ENCODE measurements at places on chromosomes 6 and 20. TPM values are rescaled to one million over a fixed set of nuclear protein-coding genes. Genes with fewer than 3 reads are reported as not detected.

GATA5 gene
- 0.12 TPM for total RNA-seq

- no peaks in the 10 kb centered on the region for H3K36me3 ChIP-seq
- no peak overlapping the region for H3K4me3 ChIP-seq
- no peak for DNase-seq
- H3K27ac ChIP-seq, result peak overlapping the region; percentile 39
- H3K4me1 ChIP-seq, result peaks cover 29% of the 10 kb centered on the region
These were observed 32.8 kb upstream of the GMPR start for GRCh38 chr6:16205377-16206144.

DNA sequence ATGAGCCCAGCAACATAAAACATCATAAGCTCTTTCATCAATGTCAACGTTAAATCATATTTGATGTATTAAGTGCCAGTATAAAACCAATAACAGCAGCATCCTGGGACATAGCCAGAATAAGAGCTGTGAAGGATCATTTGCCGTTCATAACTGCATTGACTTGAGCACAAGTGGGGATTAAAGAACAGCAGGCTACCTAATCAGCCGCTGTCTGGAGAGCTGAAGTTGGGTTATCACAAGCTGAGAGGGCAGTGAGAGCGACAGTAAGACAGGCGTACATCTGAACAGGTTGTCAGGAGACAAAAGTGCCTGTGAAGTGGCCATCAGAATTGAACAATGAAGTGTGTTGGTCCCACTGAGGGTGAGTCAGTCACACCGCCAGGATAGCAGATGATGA, 269.6 kb downstream of the GRIK2 start:
- no peak for DNase-seq
- no peaks in the 10 kb centered on the region for H3K36me3 ChIP-seq
- H3K27me3 ChIP-seq, result no peaks in the 10 kb centered on the region
- no peak overlapping the region for H3K4me3 ChIP-seq

PDCD2 gene
- total RNA-seq, result 74.4 TPM

TCEA2 gene
- 39.9 TPM for total RNA-seq

EMILIN3 gene
- 0.51 TPM for total RNA-seq

GRCh38 chr6:11810854-11811643, 32.4 kb upstream of the ADTRP start:
- no peaks in the 10 kb centered on the region for H3K27me3 ChIP-seq
- no peak for DNase-seq
- no peak overlapping the region for H3K27ac ChIP-seq
- peaks cover 20% of the 10 kb centered on the region for H3K4me1 ChIP-seq

- no peak for DNase-seq
- no peaks in the 10 kb centered on the region for H3K27me3 ChIP-seq
- no peak overlapping the region for H3K27ac ChIP-seq
- H3K4me3 ChIP-seq, result peak overlapping the region; percentile 34
- H3K4me1 ChIP-seq, result peaks cover 4% of the 10 kb centered on the region
- H3K36me3 ChIP-seq, result 0 out of 2 replicates have a peak, but pooled peaks cover 2% of the 10 kb centered on the region
These were observed 598 bp upstream of the SOX4 start for GRCh38 chr6:21592953-21593352.

- DNase-seq, result peak; percentile 68
- peak overlapping the region; percentile 42 for H3K27ac ChIP-seq
- peaks cover 1% of the 10 kb centered on the region for H3K27me3 ChIP-seq
These were observed 6.5 kb upstream of the ZSCAN9 start for GRCh38 chr6:28218312-28219248.

SLC2A10 gene
- 4.2 TPM for total RNA-seq
